Stimulated activated CD4-positive, alpha-beta T cell treated with anti-CD3 and anti-CD28 coated beads, Interleukin-1b, Interleukin-23, amount 100 ng/mL, for 1 hour (primary cell): ENCODE measurements at places on chromosomes 2 and 18.

- DNase-seq: no peak
Observed at GRCh38 chr2:27351802-27352598, 4.6 kb downstream of the GTF3C2 start.

DNA sequence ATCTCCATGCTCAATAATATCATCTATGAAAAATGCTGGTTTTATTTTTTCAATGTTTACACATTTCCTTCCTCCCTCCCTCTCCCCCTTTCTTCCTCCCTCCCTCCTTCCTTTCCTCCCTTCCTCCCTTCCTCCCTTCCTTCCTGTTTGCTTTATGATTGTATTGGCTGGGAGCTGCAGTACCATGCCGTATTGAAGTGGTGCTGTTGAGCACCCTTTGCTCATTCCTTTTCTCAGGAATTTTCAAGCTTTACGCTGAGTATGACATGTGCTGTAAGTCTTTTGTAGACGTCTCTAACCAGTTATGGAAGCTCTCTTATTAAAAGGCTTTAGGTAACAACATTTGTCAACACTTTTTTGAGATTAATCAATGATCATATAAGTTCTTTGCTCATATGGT, 100.4 kb downstream of the SNTG2 start:
- DNase-seq: no peak

- DNase-seq: no peak
Observed at GRCh38 chr18:22254088-22254487, 84.7 kb downstream of the GATA6 start.

GRCh38 chr2:25589676-25590205, 83.6 kb downstream of the DTNB start:
- DNase-seq: no peak

GRCh38 chr2:226906163-226906693, 70.4 kb downstream of the RHBDD1 start:
- no peak for DNase-seq
